Activated CD4-positive, alpha-beta T cell treated with anti-CD3 and anti-CD28 coated beads, Interleukin-2, amount 10 ng/mL, durations not matched to agents 7 days and 5 days (primary cell): ENCODE measurements at places on chromosomes 6 and 20. TPM values are rescaled to one million over a fixed set of nuclear protein-coding genes. Genes with fewer than 3 reads are reported as not detected.
A peak's percentile ranks its signal among the peaks of the same experiment; 100 is the strongest.

The FLRT3 gene
- total RNA-seq = not detected

The ADGB gene
- not detected for total RNA-seq

The MMP24 gene
- not detected for total RNA-seq

The TRIM31 gene
- total RNA-seq = not detected

The SUMO4 gene
- 10.2 TPM for total RNA-seq

The GSTA5 gene
- not detected for total RNA-seq

The SLC17A3 gene
- 0.62 TPM for total RNA-seq

The RBM24 gene
- not detected for total RNA-seq

The KCNB1 gene
- 0.07 TPM for total RNA-seq

The TDRD6 gene
- not detected for total RNA-seq

The NRSN1 gene
- total RNA-seq = not detected

The HCK gene
- total RNA-seq = not detected

The KCNK16 gene
- total RNA-seq = not detected

GRCh38 chr6:36504982-36505381, 42.3 kb downstream of the STK38 start:
- no peak for DNase-seq

- peak; percentile 50 for DNase-seq
Measured at GRCh38 chr6:132797951-132798868, at the start of gene SLC18B1. Gene SLC18B1, minus strand, starts transcription at chr6:132798637. Its CDS starts 181 bp downstream, at chr6:132798456.

- no peak for DNase-seq
Measured at GRCh38 chr6:109531446-109531845, 48.4 kb upstream of the ZBTB24 start.

GRCh38 chr6:87110636-87111035, 15.7 kb upstream of the CGA start:
- DNase-seq = no peak

GRCh38 chr20:49276961-49277785, 684 bp downstream of the ZNFX1 start:
- peak; percentile 29 for DNase-seq

DNA sequence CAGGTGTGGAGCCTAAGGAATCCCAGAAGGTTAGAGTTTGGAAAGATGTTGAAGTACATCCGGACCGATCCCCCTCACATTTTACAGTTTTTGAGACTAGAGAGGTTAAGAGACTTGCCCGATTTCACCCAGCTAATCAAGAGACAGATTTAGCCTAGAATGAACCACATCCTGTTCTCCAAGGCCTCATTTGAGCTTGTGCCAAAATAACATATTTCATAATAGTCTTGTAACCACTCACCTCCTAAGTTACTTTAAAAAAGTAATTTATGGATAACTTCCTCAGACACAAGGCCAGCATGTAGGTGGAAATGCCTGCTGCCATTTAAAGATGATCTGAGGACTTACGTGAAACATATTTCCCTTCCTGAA, 39.8 kb upstream of the ARHGAP18 start:
- DNase-seq = peak; percentile 44

DNA sequence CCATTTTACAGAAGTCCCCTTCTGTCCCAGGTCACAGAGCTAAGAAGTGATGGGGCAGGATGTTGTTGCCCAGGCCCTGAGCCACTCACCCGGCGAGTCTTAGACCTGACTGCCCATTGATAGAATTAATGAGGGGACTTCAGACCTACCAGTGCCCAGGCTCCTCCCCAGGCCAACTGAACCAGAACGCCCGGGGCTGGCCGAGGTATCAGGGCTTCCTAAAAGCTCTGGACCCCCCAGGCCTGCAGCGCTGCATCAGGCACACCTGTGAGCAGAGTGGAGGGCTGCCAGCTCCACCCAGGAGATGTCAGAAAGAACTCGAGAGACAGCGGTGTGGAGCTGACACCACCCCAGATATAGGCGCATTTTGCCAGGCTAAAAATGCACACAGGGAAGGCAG, 3.5 kb downstream of the GPR31 start:
- no peak for DNase-seq

DNA sequence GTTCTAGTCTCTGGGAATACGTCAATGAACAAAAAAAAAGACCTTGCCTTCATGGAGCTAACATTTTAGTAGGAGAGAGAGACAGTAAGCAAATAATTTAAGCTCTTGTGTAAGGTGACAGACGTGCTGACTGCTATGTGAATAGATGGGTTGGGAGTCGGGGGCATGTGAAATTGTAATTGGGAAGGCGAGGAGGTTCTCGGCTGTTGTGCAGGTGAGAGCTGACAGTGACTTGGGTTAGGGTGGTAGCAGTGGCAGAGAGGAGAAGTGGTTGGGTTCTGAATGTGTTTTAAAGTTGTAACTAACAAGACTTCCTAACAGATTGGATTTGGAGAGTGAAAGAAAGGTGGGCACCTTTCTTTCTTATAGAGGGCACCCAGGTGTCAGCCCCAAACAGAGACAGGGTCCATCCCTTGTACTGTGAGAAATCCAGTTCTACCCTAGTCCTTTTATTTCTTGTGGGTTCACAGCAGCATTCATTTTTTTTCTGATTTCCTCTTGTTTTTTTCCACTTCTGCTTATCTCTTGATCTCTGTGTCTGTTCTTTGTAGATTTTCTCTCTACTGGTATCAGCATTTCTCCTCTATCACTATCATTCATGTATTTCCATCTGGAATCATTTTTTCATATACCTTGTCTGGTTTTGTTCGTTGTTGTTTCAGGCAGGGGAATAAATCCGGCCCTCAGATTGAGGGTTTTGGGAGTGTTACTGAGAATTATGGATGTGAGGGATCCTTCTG, 15.4 kb upstream of the MYLK2 start:
- no peak for DNase-seq

GRCh38 chr6:55239099-55239498, 64.8 kb downstream of the HCRTR2 start:
- no peak for DNase-seq

DNA sequence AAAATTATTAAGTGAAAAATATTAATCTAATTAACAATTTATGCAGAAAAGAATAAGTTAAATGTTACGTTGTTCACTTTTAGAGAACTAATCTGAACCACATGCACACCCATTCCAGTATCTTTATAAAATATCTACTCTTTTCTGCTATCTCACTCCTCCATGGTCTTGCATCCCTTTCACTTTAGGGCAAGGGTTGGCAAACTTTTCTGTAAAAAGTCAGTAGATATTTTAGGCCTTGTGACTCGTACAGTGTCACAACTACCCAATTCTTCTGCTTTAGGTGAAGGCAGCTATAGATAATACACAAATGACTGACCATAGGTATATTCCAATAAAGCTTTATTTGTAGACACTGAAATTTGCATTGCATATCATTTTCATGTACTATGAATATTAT, 39.7 kb upstream of the SUPT3H start:
- DNase-seq = no peak

- peak; percentile 7 for DNase-seq
Measured at GRCh38 chr20:37096415-37097041, 731 bp upstream of the RBL1 start.

DNA sequence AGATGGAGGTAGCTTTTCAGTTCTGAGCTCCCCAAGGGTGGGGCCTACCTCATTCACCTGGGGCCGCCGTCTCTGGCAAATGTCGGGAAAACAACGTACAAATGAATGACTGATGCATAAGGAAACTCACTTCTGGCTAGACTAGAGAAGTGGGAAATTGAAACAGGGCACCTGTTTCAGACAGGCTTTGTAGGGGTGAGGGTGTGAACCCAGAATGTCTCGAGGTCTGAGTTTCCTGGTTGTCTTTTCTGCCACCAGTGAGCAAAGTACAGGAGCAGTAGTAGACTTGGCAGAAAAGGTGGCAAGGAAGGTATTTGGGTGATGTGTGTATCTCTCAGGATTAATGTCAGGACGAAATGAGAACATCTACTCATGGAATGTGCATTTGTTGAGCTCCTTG, 308.5 kb downstream of the CLIC5 start:
- DNase-seq = no peak

- peak; percentile 47 for DNase-seq
Measured at GRCh38 chr6:18155864-18156421, 721 bp downstream of the KDM1B start.

DNA sequence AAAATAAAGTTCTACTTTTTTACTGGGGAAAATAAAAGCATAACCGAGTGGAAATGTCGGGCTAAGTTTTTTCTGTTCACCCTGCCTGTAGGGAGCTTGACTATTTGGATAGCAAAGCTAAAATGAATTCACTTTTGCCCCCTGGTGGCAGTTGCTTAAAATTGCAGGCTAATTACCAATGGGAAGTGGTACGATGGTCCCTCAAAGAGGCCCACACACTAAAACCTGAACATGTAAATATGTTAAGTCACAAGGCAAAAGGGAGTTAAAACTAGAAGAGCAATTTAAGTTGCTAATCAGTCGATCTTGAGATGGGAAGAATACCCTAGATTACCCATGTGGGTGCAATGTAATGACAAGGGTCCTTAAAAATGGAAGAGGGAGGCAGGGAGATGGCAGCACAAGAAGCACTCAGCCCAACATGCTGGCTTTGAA, 916 bp upstream of the SUN5 start:
- peak; percentile 51 for DNase-seq

DNA sequence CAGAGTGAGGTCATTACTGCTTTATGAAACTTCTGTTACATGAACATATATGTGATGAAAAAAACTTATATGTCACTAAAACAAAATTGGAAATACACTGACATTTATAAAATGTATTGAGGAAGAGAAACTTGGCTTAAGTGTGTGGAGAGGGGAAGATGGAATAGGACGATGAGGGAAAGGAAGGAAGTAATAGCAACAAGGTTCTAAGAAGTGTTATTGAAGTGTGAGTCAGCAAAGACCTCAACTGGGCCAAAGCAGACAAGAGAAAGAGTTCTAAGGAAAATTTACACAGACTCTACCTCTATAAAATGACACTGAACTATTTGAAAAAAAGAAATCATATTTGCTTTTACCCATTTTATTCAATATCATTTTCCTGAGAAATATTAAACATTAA, 38.3 kb downstream of the SNX3 start:
- DNase-seq = no peak

DNA sequence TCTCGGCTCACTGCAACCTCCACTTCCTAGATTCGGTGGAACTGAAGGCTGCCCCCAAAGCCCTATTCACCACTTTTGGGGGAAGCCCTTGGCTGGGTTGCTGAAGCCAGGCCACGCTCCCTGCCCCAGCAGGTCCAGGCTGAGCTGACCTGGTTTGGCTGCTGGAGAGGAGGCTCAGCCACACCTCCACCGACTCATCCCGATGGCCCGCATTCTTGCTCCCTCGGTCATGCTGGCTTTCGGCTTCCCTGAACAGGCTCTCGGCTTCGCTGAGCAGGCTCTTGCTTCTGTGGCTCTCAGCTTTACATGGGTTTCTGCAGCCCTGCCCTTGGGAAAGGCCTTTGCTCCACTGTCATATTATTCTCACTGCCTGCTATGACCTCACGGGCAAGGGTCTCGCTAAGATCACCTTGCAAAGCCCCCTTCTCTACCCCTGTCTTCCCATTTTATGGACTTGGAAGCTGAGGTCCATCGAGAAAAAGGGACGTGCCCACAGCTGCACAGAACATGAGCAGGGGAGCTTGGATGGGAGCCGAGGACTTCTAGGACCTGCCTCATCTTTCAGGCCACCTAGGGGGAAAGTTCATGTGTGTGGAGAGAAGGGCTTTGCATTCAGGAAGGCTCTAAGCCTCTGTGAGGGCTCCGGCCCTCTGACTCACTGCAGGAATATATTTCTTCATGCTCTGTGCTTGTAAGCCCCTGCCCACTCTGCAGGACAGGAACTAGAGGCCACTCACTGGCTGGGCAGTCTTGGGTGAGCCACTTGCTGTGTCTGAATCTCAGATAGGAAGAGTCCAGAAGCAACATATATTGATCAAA, 15.6 kb downstream of the ARHGAP40 start:
- DNase-seq = no peak

DNA sequence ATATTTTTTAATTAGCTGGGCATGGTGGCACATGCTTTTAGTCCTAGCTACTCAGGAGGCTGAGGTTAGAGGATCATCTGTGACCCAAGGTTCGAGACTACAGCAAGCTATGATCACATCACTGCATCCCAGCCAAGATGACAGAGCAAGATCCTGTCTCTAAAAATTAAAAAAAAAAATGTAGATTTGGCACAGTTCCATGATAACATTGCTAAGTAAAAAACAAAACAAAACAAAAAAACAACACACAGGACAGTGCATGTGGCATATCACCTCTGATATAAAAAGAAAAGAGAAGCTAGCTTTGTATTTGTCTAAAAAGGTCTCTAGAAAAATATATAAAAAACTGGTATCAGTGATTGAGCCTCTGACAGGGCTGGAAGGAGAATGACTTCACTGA, 24.6 kb downstream of the RNF24 start:
- DNase-seq = no peak

DNA sequence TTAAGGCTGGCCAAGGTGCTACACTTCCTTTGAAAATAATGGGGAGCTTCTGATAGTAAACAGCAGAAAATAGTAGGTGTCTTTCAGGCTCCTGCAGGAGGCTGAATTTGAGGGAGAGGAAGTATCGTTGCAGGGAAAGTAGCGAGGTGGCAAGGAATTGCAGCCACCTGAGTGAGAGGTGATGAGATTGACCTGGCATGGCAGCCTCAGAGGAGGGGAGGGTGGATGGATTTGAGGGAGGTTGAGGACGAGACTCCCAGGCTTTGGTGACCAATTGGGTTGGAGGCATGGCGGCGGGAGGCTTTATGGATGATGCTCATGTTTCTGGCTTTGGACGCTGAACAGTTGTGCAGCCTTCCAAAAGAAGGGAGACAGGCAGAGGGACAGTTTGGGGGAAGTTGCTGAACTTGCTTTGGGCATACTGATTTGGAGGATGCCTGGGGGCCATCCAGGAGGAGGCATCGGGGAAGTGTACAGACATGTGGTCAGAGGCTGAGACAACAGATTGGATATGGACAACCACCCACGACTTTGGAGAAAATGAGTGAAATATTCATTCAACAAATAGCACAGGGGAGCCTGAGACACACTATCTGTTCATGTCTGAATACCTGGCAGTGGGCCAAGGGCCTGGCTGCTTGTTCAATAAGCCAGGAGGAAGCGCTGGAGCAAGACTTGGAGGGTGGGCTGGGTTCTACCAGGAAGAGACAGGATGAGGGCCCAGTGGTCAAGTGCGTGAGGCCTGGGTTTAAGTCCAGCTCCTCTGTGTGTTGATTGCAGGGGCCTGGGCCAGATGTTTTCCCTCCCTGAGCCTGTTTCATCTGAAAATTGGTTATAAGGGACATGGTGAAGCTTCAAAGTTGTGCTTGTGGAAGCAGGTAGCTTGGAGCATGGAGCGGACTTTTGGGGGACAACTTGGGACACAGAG, 113.2 kb downstream of the CEBPB start:
- DNase-seq = no peak

- DNase-seq = no peak
Measured at GRCh38 chr6:37127961-37128862, 41.7 kb upstream of the PIM1 start.

GRCh38 chr6:73180763-73181619, 44.3 kb downstream of the KHDC1L start:
- DNase-seq = peak; percentile 14

- no peak for DNase-seq
Measured at GRCh38 chr6:43718387-43719105, 31.0 kb upstream of the MRPS18A start.

DNA sequence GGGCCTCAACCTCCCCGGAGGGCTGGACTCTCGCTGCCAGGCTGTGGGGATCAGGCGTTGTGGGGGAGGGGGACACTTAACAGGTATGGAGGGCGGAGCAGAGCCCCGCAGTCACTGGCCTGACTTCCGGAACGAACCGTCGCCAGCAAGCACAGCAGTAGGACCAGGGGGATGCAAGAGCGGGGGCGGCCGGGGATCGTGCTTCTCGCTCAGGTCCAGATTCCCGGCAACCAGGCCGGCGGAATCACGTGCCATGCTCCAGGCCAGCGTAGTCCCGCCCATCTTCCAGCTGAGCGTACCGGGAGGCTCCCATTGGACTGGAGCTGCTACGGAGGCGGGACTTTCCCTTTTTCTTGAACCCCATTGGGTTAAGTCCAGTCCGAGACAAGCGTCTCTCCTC, 10.0 kb upstream of the POU5F1 start:
- peak; percentile 82 for DNase-seq

- DNase-seq = no peak
Measured at GRCh38 chr6:150038202-150039062, 13.1 kb upstream of the RAET1L start.
